ENCODE measurements at places on chromosomes 5 and 9.
A peak's percentile ranks its signal among the peaks of the same experiment; 100 is the strongest.

DNA sequence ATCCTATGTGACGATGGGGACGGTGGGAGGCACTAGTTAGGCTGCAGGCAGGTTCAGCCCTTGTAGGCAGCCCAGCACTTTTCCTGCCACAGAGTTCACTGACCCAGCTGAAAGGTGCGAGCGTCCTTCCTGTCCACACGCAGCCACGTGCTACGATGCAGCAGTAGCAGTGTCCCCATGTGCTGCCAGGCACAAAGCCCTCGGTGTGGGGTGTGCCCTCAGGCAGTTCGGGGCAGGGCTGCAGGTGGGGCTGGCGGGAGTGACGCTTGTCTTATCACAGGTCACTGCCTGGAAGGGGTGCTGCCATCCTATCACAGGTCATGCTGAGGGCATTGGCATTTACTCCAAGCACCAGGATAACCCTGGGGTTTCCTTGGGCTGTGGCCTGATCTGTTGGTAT lies 46.8 kb upstream of the CLPTM1L start:
- no peak for DNase-seq

DNA sequence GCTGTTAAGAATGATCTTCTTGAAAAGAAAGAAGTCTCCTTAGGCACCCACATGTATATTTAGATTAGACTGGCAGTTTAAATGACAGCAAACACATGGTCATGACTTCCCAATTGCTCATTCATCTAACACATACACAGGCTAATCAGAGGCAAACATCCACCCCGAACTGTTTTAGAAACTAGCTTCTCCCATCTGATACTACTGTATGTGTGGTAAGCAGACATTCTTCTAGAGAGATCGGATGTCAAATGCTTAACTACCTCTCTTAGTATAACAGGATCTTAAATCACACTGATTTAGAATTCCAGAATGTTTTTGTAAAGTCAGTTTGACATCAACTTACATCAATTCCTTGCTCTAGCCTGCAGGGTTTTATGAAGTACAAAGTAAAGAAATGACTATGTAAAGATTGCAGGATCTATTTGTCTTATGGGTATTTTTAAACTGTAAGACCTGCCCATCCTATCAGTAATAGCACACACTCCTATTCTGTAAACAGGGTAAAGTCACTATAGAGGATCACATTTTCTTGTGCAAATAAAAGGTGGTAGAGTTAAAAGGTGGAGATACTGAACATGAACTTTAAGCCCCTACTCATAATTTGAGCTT lies 239.7 kb downstream of the MLLT3 start:
- no peak for DNase-seq

GRCh38 chr9:127194881-127195713 lies 69.5 kb upstream of the GARNL3 start:
- DNase-seq = no peak

DNA sequence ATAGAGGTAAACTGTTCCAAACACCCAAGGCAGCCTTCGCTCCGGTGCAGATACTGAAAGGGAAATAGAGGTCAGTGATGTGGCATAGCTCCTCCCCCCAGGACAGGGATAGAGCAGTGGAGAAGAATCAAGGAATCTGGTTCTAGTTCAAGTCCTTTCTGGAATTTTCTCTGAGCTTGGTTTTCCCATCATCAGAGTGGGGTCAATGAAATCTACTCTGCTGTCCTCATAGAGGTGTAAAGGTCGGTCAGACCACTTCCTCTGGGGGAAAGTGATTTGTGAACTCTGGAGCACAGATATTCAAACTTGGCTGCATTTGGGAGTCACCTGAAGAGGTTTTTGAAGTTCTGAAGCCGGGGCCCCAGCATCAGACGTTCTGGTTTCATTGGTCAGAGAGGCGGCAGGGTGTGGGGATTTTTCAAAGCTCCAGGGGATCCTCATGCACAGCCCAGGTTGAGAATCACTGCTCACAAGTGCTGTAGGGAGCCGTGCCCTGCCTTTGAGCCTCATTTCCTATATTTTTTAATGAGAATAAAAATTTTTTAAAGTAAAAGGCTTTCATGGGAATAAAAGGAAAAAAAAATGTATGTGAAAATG lies 105.7 kb upstream of the RAD23B start:
- no peak for DNase-seq

DNA sequence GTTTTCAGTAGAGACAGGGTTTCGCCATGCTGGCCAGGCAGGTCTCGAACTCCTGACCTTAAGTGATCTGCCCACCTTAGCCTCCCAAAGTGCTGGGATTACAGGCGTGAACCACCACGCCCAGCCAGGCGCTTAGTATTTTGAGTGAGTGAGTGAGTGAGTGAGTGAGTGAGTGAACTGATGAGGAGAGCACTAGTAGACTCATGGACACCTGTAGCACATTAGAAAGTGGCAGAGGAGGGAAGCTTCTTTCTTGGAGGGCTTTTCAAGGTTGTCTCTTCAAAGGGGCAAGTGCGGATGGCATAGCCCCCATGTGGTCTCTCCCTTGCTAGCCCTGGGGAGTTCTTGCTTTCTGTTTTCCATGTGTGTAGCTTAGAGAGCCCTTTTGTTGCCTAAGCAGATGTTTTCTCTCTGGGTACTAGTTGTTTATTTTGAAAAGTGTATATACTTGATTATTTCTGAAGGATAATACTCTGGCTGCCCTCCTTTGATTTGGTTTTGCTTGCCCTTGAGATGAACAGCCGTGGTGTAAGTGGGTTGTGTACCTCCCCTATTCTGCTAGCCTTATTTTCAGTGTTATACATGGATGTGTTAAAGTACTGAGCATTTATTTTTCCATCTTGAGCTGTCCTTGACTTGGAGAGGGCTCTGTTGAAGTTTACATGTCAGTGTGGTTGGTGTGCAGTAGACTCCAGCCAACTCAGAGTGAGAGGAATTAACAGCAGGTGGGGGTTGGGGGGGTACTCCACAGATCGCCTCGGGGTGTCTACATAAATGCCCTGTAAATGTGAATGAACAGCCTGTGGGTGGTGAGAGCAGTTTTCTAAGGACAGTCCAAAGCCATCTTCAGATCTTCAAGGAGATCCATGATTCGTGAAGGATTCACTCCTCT lies 35.5 kb downstream of the PRRC2B start:
- no peak for DNase-seq

- no peak for DNase-seq
Measured at GRCh38 chr9:95077766-95078370, 239.6 kb downstream of the FANCC start.

GRCh38 chr9:136119061-136119882 lies 597 bp upstream of the TMEM250 start:
- DNase-seq = peak; percentile 77

DNA sequence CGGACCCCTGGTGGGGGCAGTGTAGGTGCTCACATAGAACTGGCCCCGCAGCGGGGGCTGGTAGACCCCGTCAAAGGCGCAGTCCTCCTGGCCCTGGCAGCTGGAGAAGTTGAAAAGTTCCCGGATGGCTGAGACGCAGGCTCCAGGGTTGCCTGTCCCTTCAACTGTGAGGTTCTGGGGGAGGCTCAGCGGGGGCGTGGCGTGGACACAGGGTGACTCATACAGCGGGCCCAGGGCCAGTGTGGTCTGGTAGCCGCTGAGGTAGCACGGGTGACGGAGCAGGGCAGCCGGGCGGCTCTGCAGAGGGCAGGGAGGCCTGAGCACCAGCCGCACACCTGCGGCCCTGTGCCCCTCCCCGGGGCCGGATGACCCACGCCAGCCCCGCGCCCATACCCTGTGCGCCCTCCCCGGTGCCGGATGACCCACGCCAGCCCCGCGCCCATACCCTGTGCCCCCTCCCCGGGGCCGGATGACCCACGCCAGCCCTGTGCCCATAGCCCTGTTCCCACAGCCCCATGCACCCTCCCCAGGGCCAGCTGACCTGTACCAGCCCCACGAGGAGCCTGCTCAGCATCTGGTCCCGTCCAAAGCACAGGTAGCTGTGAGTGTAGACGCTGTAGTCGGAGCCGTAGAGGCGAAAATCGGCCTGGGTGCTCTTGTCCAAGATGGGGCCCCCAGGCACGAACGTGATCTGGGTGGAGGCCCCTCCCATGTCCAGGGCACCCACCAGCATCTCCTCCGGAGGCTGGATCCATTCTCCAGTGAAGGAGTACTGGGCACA lies 5.0 kb downstream of the ENTPD8 start:
- peak; percentile 65 for DNase-seq

DNA sequence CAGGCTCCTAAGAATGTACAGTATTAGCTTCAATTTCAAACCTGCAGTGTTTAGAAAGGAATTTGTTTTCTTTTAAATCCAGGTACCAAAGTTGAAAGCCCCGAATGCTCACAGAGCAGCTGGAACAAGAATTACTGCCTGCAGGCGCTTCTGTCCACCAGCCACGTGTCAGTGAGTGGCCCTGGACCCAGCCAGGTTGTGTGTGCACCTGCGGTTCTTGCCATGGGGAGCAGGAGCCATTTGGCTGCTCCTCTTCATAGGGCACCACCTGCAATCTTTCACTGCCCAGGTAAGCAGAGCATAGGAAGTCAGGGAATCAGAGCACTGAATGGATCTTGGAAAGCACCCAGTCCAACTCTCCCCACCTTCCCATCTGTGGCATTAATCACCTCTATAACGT lies 79.5 kb upstream of the PIP5K1B start:
- DNase-seq = no peak

GRCh38 chr9:70675868-70676370 lies 261.5 kb upstream of the KLF9 start:
- no peak for DNase-seq

DNA sequence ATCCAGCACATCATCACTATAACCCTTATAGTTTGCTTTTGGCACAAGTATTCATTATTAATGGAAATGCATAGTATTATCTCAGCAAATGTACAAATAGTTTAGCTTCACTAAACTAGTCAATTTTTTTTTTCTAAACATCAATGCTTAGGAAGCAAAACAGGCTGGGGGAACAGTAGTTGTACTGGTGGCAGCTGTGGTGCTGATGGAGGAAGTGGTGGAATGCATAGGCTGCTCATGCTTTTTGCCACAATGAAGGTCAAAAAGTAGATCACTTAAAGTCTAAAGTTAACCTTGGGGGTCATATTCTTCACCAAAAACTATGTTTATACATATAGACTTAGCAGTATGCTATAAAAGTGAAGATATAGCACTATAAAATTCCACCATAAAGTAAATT lies 36.3 kb upstream of the CDKN2B start:
- no peak for DNase-seq

DNA sequence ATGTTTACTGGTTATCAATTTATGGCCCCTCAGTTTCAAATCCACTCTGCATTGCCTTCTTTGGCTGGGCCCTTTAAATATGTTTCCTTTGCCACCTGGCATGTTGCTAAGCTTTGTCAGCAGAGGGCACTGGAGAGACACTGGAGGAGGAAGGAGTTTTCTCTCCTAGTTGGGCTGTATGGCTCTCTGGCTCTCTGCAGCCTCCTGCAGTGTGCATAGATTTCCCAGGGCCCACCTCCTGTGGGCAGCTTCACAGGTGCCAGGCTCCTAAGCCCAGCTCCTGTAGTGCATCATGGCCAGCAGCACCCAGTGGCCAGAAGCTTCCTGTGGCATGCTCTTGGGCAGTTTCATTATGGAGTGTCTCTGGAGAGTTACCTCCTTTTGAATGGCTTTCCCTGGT lies 23.3 kb downstream of the CAVIN4 start:
- peak; percentile 52 for DNase-seq

DNA sequence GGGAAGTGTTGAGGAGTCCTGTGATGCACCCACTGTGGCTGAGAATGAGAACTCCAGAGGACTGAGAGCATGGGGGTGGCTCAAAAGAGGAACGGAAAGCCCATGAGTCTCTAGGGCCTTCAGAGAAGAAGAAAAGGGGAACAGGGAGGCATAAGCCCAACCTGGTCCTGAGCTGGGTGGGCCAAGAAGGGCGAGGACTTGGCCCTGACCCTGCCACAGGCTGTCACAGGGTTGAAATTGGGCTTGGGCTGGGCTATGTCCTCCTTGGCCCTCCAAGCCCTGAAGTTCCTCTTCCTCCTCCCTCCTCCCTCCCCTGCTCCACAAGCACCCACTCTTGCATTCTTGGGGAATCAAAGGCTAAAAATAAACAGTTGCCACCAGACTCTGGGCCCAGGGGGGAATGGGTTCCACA lies 49.3 kb upstream of the PPARGC1B start:
- no peak for DNase-seq

GRCh38 chr5:151465476-151465875 lies 18.1 kb downstream of the SLC36A1 start:
- no peak for DNase-seq

GRCh38 chr5:107235167-107235566 lies 435.6 kb downstream of the EFNA5 start:
- no peak for DNase-seq

All from SK-N-SH (cell line).